DMS53 (cell line): ENCODE measurements at places on chromosomes 3 and 15.

GRCh38 chr3:25462495-25462894 lies 34.4 kb downstream of the RARB start:
- no peak for DNase-seq

- peak; percentile 2 for DNase-seq
Measured at GRCh38 chr3:43522727-43523362, 99.0 kb downstream of the ANO10 start.

- DNase-seq, result no peak
Measured at GRCh38 chr15:38378161-38378560, 75.8 kb upstream of the FAM98B start.

DNA sequence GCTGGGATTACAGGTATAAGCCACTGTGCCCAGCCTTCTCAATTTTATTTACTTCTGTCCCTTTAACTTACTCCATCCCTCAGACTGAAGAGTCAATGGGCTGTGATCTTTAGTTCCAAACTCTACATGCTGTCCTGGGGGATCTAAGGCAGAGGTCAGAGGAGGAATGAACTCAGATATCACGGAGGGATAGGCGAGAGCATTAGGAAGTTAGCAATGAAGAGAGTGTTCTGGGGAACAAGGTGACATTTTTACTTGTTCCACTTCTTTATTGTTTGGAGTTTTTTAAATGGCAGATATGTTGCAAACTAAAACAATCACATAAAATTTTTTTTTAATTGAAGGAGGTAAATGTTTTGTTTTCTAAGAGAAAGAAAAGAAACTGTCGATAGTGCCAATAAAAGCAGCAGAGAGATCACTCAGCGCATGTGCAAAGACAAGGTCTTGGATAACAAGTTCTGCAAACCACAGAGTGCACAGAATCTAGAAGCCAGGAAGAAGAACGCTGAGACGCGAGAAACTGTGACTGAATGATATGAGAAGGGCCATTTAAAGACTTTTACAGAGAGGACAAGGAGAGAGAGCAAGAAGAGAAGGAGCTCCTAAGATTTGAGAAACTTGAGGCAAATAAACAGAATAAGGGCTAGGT lies 10.8 kb upstream of the CA12 start:
- DNase-seq, result no peak

DNA sequence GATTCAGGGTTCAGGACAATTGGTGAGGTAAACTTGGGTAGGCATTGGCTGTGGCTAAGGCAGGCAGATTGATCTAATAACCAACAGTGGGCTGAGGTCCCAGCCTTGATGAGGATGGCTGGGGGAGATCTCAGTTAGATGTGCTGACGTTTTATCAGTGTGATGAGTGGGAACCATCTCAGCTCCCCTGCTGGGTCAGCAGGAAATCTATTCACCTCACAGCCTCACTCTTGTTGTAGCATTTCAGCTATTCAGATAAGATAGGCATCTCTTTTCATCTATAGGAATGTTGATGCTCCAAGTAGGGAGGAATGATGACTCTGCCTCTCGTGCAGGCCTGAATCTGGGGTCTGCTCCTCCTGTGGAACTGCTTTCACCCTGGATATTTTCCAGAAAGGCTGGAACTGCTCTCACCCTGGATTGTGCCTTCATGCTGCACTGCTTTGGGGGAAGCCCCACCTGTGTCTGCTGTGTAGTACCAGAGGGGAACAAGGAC lies 973.7 kb downstream of the NSUN3 start:
- no peak for DNase-seq

DNA sequence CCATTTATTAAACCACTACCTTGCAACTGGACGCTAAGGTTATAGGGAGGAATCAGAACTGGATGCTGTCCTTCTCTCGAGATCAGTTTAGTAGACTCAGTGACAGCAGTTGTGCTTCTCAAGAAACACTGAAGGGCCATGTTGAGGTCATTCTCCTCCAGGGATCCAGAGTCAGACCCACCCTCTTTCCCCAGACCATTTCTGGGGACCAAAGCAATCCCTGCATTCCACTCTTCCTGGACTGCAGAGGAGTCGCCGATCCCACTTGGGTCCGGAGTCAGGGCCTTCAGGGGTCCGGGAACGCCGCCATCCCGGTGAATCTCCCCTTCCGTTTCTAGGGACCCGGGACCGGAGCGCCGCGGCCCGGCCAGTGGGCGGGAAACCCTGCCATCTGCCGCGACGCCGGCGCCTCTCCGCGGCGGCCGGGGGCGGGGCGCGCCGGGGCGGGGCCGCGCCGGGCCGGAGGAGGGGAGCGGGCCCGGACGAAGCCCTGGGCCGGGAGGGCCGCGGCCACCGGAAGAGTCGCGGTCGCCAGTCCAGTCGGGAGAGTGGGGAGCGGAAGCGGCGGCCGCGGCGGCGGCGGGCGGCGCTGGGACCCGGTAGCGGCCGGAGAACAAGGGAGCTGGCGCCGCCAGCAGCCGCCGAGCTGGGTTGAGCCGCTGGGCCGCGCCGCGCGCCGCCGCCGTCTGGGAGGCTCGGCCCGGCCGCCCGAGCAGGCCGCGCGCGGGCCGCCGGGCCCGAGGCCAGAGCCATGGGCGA lies at the start of gene DVL3:
Gene DVL3, plus strand, starts transcription at position 493 of the 759 bp plus-strand sequence. Its CDS starts 259 bp downstream, at position 752.
- peak; percentile 78 for DNase-seq

GRCh38 chr3:139571711-139572110 lies 32.2 kb upstream of the RBP1 start:
- no peak for DNase-seq

DNA sequence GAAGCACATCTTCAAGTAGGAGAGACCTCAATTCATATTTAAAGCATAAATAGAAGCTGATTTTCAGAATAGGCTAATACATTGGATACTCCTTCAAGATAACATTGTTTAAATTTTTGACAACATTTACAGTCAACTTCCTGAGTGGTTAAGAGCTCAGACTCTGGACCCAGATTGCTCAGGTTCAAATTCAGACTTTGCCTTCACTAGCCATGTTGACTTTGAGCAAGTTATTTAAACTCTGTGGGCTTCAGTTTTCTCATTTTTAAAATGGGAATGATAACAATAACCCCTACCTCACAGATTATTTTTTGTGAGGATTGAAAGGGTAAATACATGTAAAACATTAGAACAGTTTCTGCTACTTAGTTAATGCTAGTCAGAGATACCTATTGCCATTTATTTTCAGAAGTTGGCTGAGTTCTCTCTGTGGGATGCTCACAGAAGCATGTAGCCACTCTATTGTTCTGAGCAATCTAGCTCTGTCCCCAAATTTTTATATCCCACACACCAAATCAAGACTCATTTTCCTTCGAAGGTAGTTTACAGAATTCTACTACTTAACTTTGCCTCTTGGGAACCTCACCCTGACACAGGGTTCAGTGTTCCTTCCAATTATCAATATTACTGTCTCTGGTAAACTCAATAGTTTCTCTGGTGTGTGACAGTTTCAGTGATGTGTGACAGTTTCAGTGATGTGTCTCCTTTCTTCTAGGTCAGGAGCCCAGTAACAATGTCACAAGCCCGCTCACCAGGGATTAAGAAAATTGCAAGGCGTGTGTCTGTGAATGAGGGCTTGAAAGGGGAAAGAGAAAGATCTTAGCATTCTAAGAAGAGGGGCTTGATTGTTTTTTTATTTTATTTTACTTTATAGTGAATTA lies 79.4 kb upstream of the OSTN start:
- DNase-seq, result no peak

GRCh38 chr3:69710153-69710977 lies 28.9 kb upstream of the MITF start:
- no peak for DNase-seq

DNA sequence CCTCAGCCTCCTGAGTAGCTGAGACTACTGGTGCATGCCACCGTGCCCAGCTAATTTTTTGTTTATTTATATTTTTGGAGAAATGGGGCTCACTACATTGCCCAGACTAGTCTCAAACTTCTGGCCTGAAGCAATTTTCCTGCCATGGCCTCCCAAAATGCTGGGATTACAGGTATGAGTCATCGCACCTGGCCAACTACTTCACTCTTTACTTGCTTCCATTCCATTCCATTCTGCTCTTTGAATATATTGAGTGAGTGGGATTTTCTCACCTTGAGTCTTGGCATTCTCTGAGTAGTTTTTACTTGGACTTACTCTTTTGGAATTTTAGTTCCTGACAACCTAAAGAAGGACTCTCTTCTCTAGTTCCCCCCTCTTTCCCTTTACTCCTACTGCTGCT lies 93.8 kb upstream of the UNC13C start:
- no peak for DNase-seq

DNA sequence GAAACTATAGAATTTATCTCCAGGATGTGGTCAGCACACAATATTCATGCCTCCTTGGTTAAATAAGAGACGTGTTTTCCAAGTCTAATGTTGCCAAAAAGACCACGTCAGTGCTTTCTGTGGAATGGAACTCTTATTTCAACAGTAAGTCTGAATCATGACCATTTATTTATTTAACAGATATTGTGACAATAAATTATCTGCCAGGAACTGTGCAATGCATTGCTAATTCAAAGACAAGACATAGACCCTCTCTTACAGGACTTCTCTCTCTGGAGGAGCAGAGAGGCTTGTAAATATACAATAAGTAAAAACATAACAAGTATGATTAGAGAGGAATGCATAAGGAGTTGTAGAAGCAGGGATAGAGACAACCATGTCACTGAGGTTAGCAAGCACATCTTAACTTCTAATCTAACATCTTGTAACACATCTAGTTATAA lies 227.5 kb downstream of the DTWD1 start:
- no peak for DNase-seq

- DNase-seq, result no peak
Measured at GRCh38 chr3:52973806-52974205, 72.1 kb downstream of the SFMBT1 start.

DNA sequence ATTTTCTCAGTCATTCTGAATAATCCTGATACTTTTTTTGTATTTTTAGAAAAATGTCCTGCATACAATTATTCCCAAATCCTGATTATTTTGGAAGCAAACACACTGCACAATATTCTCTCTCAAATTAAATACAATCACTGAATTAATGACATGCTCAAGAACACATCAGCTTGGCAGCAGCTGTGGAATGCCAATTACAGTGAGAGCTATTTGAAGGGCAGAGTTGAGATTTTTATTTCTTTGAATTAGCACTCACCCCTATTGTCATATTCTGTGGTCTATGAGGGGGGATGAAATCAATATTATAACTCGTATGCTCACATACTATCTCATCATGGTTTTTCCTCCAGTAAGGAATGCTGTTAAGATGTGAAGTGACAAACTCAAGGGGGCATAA lies 312.2 kb downstream of the CNTN3 start:
- no peak for DNase-seq

GRCh38 chr15:28885630-28886430 lies at the start of gene APBA2:
Gene APBA2 (plus strand): TSS chr15:28885974. CDS start chr15:29053885, 167,911 bp downstream.
- peak; percentile 80 for DNase-seq

GRCh38 chr15:99059010-99059981 lies 45.6 kb upstream of the SYNM start:
- DNase-seq, result peak; percentile 73

GRCh38 chr3:172213904-172214303 lies 174.5 kb downstream of the FNDC3B start:
- peak; percentile 86 for DNase-seq

- no peak for DNase-seq
Measured at GRCh38 chr15:92770641-92771040, 115.1 kb upstream of the FAM174B start.

DNA sequence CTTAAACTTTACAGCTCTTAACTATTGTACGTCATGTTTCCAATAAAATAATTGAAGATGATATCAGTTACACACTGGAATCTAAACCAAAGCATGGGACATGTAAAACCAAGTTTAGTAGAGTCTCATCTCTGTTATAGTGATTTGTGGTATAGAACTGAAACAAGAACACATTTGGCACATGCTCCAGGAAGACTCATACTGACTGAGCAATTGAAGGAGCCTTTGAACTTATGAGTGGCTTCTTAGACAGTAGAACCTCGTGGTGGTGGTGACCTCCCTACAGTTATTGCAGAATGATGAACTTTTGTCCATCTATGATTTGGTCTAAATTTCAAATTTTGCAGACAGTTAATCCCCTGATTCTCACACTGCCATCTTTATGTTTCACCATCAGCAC lies 729.7 kb downstream of the ROBO1 start:
- no peak for DNase-seq

GRCh38 chr15:89167267-89168176 lies 53.9 kb downstream of the RLBP1 start:
- peak; percentile 45 for DNase-seq

- DNase-seq, result no peak
Measured at GRCh38 chr3:62421207-62421606, 47.9 kb upstream of the FEZF2 start.

DNA sequence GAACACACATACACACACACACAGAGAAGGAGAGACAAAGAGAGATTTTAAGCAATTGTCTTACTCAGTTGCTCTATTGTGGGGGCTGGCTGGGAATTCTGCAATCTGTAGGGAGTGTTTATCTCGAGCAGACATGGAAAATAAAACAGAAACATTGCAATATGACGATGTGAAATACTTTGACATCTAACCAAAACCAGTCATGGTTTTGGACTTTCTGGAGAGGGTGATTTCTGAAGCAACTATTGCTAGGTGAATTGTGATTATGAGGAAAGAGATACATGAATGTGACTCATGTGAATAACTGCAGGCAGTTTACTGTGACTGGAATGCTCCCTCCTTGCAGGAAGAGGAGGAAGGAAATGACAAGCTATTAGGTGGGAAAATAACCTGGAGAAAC lies 12.3 kb upstream of the PHLDB2 start:
- DNase-seq, result no peak

DNA sequence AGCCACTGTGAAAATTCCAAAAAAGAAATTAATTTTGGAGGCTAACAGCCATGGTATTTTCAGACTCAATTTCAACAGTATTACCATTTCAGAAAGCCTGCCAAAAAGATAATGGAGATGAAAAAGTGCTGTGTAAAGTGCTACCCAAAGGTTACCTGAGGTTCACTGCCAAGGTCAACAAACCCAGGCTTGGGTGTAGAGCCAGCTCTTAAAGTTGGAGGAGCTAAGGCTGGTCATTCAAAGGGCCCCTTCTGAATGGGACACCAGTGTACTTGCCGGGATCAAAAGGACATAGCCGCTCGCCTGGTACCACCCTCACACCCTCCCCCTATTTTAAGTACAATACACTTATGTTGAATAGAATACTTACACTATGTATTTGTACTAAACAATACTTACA lies 64.5 kb downstream of the ETV5 start:
- DNase-seq, result no peak

GRCh38 chr15:63089260-63090043 lies 32.2 kb upstream of the LACTB start:
- DNase-seq, result no peak

DNA sequence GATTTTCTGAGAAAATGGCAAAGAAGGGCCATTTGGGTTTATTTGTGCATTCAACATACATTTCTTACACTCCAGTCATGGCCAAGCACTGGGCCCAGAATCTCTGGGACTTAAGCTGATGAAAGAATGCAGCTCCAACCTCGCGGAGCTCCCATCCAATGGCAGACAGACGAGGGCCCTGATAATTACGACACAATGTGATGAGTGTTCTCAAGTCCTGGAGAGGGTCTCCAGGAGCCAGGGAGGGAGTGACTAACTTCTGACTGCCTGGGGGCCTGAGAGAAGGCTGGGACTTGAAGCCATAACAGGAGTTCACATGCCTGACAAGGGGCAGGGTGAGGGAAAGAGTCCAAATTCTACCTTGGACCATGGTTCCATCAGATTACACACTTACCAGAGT lies 42.6 kb upstream of the BNC1 start:
- DNase-seq, result no peak
